IMR-90 (cell line): ENCODE measurements at places on chromosomes 1 and 21. TPM values are rescaled to one million over a fixed set of nuclear protein-coding genes. Genes with fewer than 3 reads are reported as not detected.

GRCh38 chr1:110150330-110151174 lies at the start of gene SLC6A17:
TSS of gene SLC6A17 (plus strand) at chr1:110150494. CDS start at chr1:110166930, 16,436 bp downstream.
- H3K4me3 ChIP-seq: peak within 1 kb of the TSS; percentile 37
- peak; percentile 68 for DNase-seq
- no peaks in the 10 kb centered on the region for H3K36me3 ChIP-seq
- no peak within 1 kb of the TSS; the same call in 1 of the 2 replicates for H3K27ac ChIP-seq
- no peaks in the 10 kb centered on the region for H3K4me1 ChIP-seq

The PCAT6 gene
- 0.56 TPM in 1 of 2 replicates, not detected in the other for total RNA-seq

DNA sequence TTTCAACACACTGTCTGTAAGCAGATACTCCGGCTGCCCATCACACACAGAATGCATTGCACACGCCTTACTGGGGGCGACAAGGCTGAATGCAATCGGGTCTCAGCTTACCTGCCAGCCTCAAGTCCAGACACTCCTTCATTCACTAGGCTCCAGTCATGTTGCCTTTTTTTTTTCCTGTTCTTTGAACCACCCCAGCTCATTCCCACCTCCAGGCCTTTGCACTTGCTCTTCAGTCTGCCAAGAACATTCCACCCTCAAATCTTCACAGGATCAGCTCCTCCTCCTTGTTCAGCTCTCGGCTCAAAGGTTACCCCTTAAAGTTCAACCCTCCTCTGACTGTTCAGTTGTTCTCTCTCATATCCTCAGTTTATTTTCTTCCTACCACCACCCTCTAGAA lies 181.9 kb upstream of the ESRRG start:
- DNase-seq: no peak
- peaks cover 11% of the 10 kb centered on the region for H3K4me1 ChIP-seq
- no peaks in the 10 kb centered on the region for H3K36me3 ChIP-seq
- H3K27me3 ChIP-seq: no peaks in the 10 kb centered on the region

DNA sequence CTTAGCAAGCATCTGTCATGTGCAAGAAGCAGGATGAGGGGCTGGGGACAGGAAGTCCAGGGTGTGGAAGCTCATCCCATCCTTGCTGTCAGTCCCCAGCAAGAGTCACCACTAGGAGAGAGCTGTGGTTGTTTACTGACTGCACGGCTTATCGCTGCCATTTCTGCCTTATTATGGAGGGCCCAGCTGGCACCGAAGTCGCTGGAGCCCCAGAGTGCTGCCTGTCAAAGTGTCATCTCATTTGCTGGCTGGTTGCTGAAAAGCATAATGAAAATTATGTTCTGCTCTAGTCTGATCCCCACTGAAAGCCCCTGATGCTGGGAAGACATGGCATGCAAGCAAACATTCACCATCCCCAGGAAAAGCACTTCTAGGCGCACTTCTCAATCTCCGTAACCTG lies 642.7 kb downstream of the NPHP4 start:
- H3K4me1 ChIP-seq: no peaks in the 10 kb centered on the region
- no peak for DNase-seq
- H3K27ac ChIP-seq: no peak overlapping the region

The CRYAA gene
- total RNA-seq: not detected in 2 replicates

DNA sequence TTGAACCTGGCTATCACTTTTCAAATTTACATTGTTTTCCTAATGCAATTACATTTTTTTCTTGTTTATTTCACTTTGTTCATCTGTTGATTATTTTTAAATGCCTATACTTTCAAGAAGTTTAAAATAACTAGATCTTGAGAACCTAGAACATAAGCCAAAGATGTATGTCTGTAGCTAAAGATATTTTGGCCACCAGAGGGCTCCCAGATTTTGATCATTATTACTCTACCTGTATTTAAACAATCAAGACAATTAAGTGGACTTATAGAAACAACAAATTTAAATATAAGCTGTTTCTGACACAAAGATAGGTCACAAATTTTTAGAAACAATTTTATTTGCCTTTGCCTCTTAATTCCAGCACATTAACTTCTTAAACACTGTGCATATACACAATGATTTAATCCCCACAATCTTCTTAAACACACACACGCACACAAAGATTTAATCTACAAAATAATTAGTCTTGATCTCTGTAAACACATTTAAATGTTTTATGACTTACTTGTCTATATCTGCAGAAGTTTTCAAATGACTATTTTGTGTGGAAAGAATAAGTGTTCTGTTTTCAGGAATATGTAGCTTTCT lies 380.0 kb downstream of the DSCAM start:
- H3K4me3 ChIP-seq: no peak overlapping the region
- H3K27ac ChIP-seq: no peak overlapping the region
- DNase-seq: no peak
- no peaks in the 10 kb centered on the region for H3K4me1 ChIP-seq
- H3K27me3 ChIP-seq: no peaks in the 10 kb centered on the region
- no peaks in the 10 kb centered on the region for H3K36me3 ChIP-seq

The C1orf185 gene
- total RNA-seq: not detected in 2 replicates

- no peaks in the 10 kb centered on the region for H3K27me3 ChIP-seq
- H3K4me1 ChIP-seq: no peaks in the 10 kb centered on the region
- H3K4me3 ChIP-seq: no peak overlapping the region
These were observed 44.6 kb downstream of the CDCP2 start for GRCh38 chr1:54108156-54108555.

The LCE2A gene
- not detected in 2 replicates for total RNA-seq

DNA sequence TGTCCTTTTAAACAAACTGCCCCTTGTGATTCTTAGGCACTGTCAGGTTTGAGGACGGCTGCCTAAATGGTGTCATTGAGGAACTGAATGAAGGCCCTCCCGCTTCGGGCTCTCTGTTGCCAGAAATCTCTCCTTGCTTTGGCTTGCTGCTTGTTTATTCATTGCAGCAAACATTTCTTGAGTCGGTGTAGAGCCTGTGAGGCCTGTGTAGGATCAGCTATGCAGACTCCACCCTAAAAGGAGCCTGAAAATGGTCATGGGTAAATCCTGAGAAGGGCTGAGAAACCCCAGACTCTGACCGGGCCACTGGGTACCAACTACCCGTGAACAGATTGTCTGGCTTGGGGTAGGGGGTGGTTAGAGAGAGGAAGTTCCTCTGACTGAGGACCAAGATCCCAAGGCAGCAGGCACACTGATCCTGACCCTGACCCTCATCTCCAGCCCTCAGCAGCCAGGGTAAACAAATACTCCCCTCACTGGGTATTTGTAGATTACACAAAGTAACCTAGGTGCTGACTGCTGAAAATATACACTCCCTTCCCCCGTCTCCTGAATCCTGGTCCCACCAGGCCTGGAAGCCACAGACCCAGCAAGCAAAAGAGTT lies 3.1 kb downstream of the IL6R start:
- H3K36me3 ChIP-seq: no peaks in the 10 kb centered on the region; the same call in 1 of the 2 replicates
- H3K27ac ChIP-seq: peak overlapping the region; percentile 79; the same call in 1 of the 2 replicates
- no peak for DNase-seq
- H3K4me3 ChIP-seq: no peak overlapping the region
- H3K27me3 ChIP-seq: peaks cover 11% of the 10 kb centered on the region

- peak; percentile 70 for DNase-seq
- H3K4me1 ChIP-seq: peaks cover 7% of the 10 kb centered on the region; the same call in 1 of the 2 replicates
- H3K4me3 ChIP-seq: peak overlapping the region; percentile 85
- H3K27ac ChIP-seq: peak overlapping the region; percentile 94
- H3K27me3 ChIP-seq: no peaks in the 10 kb centered on the region
- H3K36me3 ChIP-seq: no peaks in the 10 kb centered on the region
These were observed 1.0 kb upstream of the HP1BP3 start for GRCh38 chr1:20787840-20788795.

The LYSMD1 gene
- total RNA-seq: 9.2 and 10.4 TPM in 2 replicates

DNA sequence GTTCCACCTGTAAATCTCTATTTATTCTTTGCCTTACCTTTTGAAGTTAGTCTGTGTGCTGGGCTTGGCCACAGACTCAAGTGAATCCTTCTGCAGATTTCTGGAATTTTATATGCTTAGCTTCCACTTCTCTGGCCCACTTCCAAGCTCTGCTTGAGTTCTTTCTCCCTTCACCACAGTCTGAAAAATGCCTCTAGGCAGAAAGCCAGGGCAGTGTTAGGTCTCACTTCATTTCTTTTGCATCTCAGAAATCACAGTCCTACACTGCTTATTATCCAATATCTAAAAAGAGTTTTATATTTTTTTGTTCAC lies 48.9 kb downstream of the INKA2 start:
- H3K36me3 ChIP-seq: peaks cover 3% of the 10 kb centered on the region; the same call in 1 of the 2 replicates
- H3K4me1 ChIP-seq: no peaks in the 10 kb centered on the region
- no peak overlapping the region for H3K4me3 ChIP-seq
- H3K27me3 ChIP-seq: no peaks in the 10 kb centered on the region
- H3K27ac ChIP-seq: no peak overlapping the region
- peak; percentile 91 for DNase-seq

DNA sequence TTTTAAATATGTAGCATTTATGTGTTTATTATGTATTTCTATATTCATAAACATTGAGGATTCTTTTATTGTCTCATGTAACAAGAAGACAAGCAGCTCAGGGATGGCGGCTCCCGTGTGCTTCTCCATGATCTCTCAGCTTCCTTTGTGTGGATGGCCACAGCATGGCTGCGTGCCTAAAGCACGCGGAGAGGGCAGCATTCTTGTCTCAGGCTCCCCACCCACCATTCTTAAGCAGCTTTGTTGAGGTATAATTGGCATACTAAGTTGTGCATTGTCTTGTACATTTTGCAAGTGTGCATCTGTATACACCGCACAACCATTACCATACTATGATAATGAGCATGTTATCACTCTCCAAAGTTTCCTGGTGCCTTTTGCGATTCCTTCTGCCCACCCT lies 81.6 kb downstream of the CAMTA1 start:
- no peaks in the 10 kb centered on the region; the same call in 1 of the 2 replicates for H3K36me3 ChIP-seq
- peaks cover 16% of the 10 kb centered on the region for H3K4me1 ChIP-seq
- no peaks in the 10 kb centered on the region for H3K27me3 ChIP-seq
- no peak for DNase-seq
- H3K4me3 ChIP-seq: no peak overlapping the region

DNA sequence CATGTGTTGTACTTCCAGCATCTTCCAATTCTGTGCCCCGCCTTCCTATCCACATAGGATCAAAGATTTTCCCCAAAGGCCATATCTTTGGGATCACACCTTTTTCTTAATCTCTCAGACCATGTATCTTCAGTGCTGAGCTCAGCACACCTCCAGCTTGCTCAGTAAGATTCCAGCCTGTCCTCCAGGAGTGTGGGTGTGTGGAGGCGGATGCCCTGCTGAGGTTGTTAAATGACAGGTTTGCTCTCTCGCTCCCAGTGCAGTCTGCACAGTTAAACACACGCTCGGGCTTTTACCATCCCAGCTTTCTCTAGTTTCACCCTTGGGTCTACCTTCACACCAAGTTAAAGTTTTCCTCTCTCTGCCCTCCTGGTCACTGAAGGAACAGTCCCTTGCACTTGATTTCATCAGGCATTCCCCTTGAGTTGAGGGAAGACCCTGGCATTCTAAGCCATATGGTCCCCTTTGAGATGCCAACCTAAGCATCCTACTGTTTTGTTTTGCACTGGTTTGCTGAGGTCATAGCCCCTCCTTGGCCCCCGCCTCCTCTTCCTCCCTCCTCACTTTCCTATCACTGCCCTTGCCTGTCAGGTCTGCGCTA lies 13.7 kb downstream of the MYOG start:
- peaks cover 17% of the 10 kb centered on the region for H3K36me3 ChIP-seq
- no peak overlapping the region for H3K27ac ChIP-seq
- no peak for DNase-seq
- H3K27me3 ChIP-seq: peaks cover 16% of the 10 kb centered on the region; the same call in 1 of the 2 replicates
- no peak overlapping the region for H3K4me3 ChIP-seq
- H3K4me1 ChIP-seq: no peaks in the 10 kb centered on the region
